NCI-H345 (cell line): ENCODE measurements at places on chromosomes 13 and 19.

DNA sequence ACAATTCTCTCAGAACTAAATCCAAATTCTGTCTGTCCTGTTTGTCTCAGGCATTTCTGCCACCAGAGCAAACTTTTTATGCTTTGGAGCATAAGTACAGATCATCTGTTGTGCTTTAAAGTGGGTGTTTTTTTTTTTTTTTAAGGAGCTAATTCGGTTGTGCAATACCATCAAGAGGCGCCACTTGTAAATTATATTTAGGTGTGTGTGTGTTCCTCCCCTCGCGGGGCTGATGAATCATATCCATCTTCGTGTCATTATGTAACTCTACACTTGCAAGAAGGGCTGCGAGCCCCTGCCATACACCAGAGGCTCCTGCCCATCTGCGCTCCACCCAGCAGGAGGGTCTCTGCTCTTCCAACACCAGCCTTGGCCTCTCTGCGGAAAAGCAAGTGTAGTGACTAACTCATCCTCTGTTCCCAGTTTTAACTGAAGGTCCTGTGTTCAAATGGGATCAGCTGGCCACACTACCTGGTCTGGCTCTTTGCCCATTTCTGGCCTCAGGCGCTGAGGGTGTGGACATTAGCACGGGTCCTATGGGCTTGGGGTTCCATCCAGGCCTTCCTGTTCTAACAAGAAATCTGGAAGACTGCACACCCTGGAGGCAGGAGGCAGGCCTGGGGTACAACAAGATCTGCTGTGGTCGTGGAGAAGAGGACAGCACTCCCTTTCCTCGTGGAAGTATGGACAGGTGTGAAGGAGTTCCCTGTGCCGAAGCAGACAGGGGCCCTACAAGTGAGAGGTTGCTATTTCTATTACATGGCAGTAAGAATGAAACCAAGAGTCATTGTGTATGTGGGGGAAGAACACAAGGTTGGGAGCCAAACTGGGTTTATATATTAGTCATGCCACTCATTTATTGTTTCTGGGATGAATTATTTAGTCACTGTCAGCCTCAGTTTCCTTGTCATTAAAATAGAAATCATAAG, 96.1 kb upstream of the MBNL2 start:
- peak; percentile 46 for DNase-seq

- DNase-seq = no peak
These were observed 404.7 kb downstream of the KCNRG start for GRCh38 chr13:50419896-50420295.

- peak; percentile 98 for DNase-seq
These were observed 5.5 kb upstream of the QTRT1 start for GRCh38 chr19:10695401-10696398.

DNA sequence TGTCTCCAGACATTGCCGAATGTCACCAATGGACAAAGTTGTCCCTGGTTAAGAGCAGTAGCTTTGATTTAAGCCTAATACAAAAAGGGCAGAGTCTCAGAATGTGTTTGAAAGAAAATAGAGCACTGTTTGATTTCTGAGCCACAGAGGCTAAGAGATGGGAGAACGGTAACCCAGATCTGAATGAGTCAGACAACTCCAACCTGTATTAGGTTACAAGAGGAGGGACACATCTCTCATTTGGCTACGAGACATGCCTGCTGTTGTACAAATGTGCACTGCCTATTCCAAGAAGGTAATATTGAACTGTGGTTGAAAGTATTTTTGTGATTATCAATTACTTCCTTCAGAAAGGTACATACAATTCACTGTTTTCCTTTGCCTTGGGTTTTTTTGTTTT, 4.9 kb upstream of the HSPH1 start:
- DNase-seq = no peak

DNA sequence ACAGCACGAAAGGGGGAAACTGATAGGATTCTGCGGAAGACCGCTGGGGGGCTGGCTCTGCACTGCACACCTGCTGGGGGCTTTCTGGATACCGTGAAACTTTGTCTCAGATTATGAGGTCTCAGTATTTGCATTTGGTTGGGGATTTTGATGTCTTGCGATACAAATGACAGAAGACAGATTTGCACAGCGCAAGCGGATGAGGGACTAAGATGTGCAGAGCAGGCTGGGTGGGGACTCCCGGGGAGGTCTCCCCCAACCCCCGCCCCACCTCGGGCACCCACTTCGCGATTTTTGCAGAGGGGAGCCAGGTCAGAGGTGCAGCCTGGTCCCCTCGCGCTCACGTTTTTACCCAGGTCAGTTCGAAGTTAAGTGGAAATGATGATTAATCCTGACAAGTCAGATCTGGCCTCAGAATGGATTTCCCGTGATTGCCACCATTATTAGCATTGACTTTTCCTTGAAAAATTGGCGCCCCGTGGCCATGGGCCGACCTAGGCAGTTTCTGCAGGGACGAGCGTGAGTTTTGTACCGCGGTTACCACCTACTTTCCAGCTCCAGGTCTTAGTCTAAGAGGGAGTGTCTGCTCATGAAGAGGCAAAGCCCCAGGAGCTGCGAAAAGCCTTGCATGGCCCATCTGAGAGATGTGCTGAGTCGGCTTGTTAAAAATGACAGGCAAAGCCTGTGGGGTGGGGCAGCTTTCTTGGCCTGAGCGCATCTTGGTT, 1.3 kb upstream of the GJB2 start:
- DNase-seq = no peak

DNA sequence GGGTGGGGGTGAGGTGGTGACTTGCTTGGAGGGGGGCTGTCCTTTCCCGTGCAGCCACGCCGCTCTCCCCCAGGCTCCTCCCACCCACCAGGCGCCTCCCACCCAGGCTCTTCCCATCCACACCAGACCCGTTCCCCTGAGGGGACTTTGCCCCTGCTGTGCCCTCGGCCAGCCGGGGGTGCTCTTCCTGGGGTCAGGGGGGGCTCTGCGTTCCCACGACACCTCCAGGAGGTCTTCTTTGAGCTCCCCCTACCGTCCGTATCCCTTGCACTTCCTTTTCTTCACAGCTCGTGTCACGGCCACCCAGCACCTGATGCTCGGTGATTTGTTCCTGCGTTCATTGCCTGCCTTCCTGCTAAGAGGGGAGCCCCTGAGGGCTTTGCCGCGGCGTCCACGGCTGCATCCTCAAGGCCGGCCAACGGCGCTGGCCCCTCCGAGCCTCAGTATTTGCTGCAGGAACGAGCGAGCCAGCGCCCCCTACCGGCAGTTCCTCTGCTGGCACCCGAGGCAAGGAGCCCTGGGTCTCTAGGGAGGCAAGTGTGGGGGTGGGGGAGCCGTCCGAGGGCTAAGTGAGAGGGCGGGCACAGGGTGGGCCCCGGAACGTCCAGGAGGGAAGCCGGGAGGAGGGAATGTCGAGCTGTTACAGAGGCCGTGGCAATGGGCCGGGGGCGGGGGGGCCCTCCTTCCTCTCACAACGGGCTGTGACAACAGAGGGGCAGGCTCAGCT, 11.8 kb downstream of the LRRC4B start:
- DNase-seq = peak; percentile 43

GRCh38 chr13:52159159-52159982, at the start of gene NEK3:
Gene NEK3, minus strand, starts transcription at chr13:52159597. Its CDS starts 3,406 bp downstream, at chr13:52156191.
- peak; percentile 50 for DNase-seq

- no peak for DNase-seq
These were observed 49.9 kb downstream of the CELF5 start for GRCh38 chr19:3274245-3274941.
